ENCODE measurements at places on chromosomes 3 and 15.

- DNase-seq, result no peak
These were observed 1.5 kb upstream of the PPP1R2 start for GRCh38 chr3:195544634-195545033.

- no peak for DNase-seq
These were observed 63.8 kb downstream of the GTPBP8 start for GRCh38 chr3:113054552-113054951.

GRCh38 chr15:101660005-101660404 lies 7.8 kb upstream of the TM2D3 start:
- DNase-seq, result no peak

DNA sequence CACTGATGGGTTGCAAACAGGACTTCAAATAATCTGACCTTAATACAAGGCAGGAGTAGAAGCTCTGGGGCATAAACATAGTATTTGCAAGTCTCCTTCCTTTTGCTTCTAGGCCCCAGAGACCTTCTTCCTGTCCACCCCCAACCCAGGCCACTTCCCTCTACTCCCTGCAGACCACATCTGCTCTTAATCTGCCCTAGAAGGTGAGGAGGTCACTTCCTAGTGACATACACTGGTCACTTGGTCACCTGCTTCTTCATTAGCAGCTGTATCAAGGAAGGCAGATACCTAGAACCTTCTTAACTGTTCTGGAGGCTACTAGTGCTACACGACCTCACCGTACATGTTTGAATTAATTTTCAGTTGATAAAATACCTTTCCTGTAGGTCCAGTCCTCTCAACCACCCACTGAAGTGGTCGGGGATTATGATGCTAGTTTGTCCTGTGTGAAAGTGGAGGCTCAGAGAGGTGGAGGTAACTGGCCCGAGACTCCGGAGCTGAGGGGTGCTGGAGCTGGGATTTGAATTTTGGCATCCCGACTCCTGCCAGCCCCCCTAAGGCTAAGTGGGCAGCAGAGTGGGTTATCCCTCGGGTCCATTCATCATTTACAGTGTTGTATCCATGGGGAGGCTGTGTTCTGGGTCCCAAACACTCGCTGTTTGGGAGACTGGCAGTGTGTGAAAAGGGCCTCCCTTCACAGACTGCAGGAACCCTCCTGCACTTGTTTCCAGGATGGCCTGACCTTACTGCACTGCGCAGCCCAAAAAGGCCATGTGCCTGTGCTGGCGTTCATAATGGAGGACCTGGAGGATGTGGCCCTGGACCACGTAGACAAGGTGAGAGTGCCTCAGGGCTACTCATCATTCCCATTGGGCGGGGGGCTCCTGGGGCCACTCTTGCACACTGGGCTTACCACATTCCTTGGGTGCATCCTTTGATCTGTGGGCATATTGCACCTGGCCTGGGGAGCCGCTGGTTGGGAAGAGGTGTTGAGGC lies 13.9 kb downstream of the ANKDD1A start:
- DNase-seq, result no peak

- DNase-seq, result no peak
These were observed 114.5 kb upstream of the GOLGA8J start for GRCh38 chr15:29968099-29968894.

GRCh38 chr3:197518881-197519421 lies 36.8 kb downstream of the BDH1 start:
- no peak for DNase-seq
